CD4-positive, alpha-beta T cell treated with Interleukin-17A for 4 hours (primary cell): ENCODE measurements at places on chromosomes 3 and 15.

GRCh38 chr3:154668187-154668586 lies 238.2 kb upstream of the GPR149 start:
- DNase-seq: no peak

DNA sequence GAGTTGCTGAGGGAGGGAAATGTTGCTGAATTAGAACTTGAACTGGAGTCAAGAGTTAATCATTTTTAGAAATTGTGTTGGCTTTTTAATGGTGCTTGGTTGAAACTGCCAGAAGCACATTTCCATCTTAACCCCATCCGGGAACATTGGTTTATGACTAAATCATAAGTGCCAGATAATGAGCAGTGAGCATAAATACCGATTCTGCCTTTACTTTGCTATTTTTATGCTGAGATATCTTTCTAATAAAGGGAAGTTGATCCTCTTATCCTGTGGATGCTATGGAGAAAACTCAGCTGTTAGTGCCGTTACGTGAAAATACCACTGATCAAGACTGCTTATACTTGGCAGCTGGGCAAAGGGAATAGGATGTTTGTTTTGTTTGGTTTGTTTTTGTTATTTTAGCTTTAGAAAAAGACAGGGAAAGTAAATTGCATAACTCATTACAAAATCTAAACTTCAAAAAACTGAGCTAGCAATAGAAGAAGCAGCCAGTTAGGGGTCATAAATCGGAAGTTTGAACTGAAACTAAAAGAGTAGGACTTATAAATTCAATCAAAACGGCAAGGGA lies 813.1 kb downstream of the NAALADL2 start:
- no peak for DNase-seq

DNA sequence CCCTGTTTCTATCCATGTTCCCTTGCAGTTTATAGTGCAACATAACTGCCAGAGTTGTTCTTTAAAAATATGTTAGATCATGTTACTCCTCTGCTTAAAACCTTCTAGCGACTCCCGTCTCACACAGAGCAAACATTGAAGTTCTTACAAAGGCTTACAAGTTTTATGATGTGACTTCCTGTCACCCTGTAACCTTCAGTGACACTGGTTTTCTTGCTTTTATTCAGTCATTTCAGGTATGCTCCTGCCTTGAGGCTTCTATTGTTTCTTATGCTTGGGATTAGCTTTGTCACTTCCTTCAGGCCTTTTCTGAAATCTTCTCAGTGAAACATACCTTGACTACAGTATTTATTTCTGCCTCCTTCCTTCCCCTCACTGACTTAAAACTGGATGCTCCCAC lies 252.1 kb downstream of the DOCK3 start:
- no peak for DNase-seq

GRCh38 chr15:94258246-94258645 lies 26.9 kb downstream of the MCTP2 start:
- no peak for DNase-seq
